ENCODE measurements at places on chromosomes 12 and 14.

DNA sequence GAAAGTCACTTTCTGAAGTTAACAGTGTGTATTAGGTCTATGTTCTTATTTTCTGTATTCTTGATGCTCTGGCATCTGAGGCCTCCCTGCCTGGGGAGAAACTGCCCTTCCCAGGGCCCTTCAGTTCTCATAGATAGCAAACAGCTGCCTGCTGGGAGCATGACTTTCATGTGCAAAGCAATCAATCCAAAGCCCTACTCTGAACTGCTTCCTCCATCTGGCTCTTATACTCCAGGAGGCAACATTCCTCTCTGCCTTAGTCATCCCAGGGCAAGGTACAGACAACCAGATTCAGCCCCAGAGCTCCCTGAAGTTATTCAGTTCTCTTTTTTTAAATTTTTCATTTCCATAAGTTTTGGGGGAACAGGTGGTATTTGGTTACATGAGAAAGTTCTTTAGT lies 41.7 kb upstream of the RIN3 start:
- DNase-seq, result no peak

DNA sequence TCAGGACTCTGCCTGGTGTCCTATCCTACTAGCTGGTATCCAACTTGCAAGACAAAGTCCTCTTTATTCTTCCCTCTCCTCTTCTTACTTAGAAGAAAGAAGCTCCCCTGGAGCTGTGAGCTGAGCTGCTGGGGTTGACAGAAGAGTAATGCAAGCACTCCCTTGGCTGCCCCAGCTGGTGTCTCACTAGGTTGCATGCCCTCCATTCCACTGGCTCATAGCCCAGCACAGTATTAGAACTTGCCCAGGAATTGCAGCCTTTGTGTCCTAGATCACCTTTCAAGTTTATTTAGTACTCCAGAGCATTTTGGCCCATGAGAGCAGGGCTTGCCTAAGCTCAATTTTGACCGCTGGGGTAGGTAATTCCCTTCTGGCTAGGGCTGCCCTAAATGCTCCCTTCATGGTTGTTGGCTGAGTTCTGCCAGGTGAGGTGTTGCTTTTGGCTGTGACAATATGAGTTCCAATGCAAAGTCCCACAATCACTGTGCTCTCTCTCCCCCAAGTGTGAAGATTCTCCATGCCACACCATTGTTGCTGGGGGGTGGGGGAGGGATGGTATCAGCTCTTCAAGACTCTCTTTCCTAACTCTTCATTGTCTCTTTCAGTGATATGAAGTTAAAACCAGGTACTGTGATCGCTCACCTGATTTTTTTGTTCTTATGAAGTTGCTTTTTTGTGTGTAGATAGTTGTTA lies 317.4 kb upstream of the DDHD1 start:
- DNase-seq, result no peak

GRCh38 chr14:36275741-36276140 lies 44.7 kb downstream of the MBIP start:
- no peak for DNase-seq

- DNase-seq, result no peak
Measured at GRCh38 chr12:114401328-114402083, 4.4 kb downstream of the TBX5 start.

DNA sequence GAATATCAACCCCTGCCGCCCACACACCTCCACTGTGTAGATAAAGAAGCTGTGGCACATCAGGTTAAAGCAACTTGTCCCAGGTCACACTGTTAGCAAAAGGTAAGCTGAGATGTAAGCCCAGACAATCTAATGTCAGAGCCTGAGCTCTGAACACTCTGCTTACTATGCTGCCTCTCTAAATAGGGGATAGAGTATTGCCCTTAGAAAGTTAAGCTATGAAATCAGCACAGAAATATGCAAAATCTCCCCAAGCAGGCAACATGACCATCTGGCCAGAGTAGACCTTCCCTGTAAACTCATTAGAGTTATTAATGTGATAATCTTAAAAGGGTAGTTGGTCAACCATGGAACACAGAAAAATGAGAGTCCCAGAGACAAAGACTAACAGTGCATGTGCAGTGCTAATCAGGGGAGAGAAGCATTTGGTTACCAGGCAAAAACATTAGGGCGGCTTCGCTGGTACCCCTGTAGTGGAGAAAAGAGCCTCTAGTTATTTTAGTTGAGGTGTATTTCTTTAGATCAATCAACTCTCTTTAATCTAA lies 171.0 kb downstream of the BTG1 start:
- DNase-seq, result no peak

DNA sequence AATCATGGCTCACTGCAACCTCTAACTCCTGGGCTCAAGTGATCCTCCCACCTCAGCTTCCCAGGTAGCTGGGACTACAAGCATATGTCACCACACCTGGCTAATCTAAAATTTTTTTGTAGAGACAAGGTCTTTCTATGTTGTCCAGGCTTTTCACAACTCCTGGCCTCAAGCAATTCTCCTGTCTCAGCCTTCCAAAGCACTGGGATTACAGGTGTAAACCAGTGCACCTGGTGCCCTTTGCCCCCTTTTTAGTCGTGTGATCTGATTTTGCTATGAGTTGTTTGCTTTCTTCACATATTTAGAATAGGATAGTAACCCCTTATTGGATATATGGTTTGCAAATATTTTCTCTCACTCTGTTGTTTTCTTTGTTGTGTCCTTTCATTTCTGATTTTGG lies 1.7 kb upstream of the RAD52 start:
- no peak for DNase-seq

DNA sequence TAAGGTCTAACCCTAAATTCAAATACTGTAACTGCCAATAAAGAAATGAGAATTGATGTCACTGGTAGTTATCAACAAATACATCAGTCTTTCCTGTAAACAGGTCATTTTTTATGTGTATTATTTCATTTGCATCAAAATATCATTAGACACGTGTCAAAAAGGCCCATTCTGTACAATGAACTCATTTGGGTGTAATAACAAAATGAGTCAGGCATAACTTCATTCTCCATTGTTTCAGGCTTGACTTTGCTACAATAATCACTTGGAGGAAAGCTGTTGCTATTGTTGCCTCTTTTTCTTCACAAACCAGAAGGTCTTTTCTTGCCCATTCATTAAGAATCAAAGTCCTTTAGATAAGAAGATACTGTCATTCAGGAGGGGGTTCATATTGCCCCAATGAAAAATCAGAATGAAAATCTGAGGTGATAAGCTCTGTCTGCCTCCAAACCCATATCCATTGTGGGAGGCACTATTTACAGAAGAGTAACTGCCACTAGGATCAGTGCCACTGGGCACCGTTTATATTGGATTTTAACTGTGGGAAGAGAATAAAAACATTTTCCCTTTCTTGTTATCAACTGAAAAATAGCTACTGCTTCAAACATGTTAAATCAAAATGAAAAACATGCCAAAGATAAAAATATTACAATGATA lies 10.1 kb downstream of the ENTPD5 start:
- DNase-seq, result no peak

DNA sequence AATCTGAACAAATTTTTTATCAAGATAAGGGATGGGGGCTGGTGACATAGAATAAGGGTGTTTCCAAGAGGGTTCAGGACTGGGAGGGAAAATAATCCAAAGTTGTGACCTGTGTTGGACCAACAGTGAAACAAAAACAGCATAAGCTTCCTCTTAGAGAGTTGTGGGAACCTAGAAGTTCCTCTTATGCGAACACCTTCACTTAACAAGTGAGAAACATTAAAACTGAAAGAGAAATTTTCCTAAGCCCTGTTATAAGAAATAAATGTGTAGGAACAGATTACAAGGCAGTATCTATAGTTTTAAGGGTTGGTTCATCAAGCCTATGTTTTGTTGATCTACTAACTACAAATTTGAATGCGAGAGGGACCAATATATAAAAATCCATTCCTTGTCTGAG lies 58.4 kb downstream of the LLPH start:
- no peak for DNase-seq

GRCh38 chr14:74400919-74401503 lies 25.0 kb downstream of the SYNDIG1L start:
- no peak for DNase-seq

DNA sequence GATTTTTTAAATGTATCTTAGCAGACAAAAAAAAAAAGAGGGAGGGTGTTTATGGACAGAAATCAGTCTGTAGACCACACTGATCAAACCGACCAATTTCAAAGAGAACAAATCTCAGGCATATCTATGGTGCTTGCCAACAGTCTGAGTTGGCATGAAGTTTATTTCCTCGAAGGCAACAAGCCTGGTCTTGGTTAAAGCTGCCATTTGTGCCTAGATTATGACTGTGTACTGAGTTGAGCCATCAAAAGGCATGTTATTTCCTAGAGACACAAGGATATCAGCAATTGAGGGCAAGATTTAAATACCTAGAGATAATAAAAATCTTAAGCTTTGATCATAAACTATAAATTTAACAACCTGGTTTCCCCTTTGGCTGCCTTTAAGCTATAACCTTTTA lies 119.2 kb downstream of the SLC2A13 start:
- DNase-seq, result no peak

GRCh38 chr14:96754845-96755184 lies 42.4 kb upstream of the VRK1 start:
- no peak for DNase-seq

GRCh38 chr12:116123451-116124258 lies 153.8 kb downstream of the MED13L start:
- no peak for DNase-seq

DNA sequence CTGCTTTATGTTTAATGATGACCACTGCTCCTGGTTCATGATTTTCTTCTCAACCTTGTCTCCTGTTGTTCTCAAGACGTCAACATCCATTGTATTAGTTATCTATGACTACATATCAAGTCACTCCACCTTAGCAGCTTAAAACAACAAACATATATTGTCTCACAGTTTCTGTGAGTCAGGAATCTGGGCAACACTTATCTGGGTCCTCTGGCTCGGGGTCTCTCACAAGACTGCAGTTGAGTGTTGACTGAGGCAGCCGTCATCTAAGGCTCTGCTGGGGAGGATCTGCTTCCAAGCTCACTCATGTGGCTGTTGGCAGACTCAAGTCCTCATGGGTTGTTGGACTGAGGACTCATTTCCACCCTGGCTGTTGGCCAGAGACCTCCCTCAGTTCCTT lies 27.3 kb upstream of the FRS2 start:
- DNase-seq, result no peak

- no peak for DNase-seq
Measured at GRCh38 chr12:15962760-15963159, 51.6 kb downstream of the DERA start.

DNA sequence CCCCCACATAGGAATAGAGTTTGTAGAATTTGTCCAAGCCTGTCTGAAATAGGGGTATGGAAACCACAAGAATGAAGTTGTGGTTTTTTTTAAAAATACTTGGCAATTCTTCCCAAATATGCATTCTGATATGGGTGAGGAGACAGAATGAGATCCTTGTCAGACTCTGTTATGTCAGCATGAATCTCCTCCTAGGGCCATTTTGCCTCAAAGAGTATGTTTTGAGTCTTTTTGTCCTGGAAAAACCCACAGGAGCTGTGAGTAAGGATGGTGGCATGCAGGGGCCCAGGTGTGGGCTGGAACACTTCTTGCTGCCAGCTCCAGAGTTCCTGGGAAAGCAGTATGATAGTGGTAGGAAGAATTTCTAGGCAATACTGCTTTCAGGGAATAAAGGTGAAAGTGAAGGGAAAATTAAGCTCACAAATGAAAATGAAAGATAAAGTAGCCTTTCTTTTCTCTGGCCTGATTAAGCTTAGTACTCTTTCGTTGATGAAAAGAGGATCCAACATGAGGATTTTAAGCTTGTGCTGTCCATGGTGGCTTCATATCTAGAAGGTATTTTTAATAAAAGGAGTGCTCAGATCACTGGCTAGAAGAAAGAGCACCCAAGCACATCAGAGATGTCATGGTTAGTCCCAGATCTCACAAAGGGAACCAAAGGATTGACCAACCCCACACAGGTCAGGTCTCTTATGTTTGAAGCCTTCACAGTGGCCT lies 130.8 kb downstream of the LLPH start:
- DNase-seq, result no peak

DNA sequence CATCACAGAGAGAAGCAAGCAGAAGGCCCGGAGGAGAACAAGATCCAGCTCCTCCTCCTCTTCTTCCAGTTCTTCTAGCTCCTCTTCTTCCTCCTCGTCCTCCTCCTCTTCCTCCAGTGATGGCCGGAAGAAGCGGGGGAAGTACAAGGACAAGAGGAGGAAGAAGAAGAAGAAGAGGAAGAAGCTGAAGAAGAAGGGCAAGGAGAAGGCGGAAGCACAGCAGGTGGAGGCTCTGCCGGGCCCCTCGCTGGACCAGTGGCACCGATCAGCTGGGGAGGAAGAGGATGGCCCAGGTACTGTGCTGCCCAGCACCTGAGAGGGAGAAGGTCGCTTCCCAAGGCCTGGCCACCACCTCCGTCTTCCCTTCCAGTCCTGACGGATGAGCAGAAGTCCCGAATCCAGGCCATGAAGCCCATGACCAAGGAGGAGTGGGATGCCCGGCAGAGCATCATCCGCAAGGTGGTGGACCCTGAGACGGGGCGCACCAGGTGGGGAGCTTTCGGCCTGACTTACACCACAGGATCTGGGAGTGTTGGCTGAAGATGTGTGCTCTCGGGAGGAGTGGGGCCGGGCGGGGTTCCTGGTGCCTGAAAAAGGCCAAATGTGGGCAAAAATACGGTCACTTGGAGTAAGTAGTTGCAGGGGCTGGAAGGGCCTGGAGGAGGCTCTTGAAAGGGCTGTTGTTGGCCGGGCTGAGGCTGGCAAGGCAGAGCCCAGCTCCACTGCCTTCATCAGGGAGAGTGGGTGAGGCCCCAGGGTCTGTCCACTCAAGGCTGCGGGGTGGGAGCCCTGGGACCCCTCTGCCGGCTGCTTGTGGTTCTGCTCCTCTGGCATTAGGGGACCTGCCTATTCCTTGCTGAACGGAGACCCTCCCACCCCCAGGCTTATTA lies 1.4 kb downstream of the ARL6IP4 start:
- DNase-seq, result no peak

DNA sequence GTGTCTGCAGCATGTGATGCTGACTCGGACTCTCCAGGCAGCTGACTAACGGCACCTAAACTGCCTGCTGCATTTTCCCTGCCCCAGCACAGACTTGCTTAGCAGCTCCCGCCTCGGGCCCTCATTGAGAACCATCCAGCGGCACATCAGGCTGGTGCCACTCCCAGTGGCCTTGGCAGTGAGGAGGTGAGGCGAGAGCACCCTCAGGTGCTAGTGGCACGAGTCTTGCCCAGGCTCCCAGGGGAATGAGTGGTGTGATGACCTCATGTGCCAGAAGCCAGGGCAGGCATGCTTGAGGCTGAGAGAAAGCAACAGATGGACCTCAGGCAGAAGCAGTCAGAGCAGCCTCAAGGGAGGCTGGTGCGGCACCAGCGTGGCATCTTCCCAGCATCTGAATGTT lies 60.2 kb downstream of the PRKCH start:
- no peak for DNase-seq

DNA sequence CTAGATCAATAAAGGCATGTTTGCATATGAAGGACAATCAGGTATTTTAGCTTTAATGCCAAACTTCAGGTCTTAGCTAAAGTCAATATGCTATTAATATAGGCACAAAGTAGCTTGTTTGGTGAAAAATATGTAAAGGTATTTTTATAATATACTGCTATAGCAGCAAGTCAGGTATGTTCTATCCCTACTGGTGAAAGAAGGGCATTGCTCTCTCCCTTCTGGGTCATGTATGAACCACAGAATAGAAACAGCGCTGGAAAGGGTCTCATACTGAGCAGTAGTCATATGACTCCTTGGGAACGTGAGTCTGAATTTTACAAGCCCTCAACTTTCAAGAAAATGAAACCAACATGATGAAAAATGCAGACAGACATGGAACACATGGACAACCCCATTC lies 314.6 kb downstream of the GRIN2B start:
- no peak for DNase-seq
